ENCODE measurements at places on chromosomes 7 and 10.
A peak's percentile ranks its signal among the peaks of the same experiment; 100 is the strongest.

GRCh38 chr7:27375958-27376357 lies 133.4 kb downstream of the EVX1 start:
- DNase-seq: no peak

DNA sequence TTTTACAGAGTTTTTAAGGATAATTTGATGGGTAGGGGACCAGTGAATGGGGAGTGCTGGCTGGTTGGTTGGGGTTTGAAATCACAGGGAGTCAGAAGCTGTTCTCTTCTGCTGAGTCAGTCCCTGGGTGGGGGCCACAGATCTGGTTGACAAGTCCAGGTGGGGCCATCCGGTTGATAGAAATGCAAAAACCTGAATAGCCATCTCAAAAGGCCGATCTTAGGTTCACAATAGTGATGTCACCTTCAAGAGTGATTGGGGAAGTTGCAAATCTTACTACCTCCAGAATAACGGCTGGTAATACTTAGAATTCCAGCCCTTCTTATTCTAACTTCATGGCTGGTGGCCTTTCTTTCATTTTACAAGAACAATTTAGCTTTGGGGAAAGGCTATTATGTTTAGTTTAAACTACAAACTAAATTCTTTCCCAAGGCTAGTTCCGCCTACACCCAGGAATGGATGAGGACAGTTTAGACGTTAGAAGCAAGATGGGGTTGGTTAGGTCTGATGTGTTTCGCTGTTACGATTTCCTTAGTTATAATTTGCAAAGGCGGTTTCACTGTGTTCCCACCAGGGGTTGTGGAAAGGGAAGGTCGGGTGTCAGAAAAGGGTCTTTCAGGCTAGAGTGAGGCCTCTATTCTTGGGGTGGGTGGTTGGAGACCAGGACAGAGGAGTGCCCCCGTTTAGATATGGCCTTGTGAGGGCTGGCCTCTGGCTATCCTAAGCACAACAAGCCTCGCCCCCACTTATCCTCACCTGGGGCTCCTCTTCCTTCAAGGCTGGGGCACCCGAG lies 27.4 kb downstream of the IFT22 start:
- DNase-seq: peak; percentile 98

DNA sequence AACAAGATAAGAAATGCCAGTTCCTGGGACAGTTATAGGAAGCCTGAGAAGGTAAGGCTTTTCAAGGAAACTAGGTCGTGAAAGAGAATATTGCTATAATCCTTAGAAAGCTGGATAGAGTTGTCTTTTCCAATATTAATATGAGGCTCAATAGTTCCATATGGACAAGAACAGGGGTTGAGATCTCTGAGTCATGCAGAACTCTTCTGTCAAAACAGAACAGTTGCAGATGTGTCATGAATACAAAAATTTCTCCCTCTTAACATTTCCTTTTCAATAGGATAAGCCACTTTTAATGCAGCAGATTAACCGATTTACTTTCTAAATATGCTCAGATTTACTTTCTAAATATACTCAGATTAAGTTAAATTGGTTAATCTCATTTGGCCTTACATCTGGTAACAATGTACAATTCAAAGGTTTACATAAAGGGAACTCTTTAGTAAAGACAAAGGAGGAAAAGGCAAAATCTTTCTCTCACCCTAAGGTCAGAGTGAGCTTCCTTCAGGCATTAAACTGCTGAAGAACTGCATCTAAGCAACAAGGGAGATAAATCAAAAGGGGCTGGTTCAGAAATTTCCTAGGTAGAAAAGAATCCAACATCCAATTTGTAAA lies 104.7 kb upstream of the PCDH15 start:
- DNase-seq: no peak

DNA sequence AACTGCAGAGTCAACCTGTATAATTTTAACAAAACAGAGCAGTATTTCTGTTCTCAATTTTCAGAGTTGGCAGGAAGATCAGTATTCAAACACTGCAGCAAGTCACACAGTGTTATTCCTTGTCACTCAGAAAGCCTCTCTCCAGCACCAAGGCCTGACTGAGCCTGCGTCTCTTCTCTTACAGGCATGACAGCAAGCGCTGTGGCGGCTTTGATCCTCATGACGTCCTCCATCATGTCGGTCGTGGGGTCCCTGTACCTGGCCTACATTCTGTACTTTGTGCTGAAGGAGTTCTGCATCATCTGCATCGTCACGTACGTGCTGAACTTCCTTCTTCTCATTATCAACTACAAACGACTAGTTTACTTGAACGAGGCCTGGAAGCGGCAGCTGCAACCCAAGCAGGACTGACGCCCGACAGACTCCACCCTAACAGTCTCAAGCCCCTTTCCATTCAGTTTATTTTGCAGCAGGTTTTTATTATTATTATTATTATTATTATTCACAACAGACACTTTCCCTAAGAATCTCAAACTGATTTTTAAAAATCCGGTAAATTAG lies 28.0 kb downstream of the GUSB start:
- DNase-seq: no peak

DNA sequence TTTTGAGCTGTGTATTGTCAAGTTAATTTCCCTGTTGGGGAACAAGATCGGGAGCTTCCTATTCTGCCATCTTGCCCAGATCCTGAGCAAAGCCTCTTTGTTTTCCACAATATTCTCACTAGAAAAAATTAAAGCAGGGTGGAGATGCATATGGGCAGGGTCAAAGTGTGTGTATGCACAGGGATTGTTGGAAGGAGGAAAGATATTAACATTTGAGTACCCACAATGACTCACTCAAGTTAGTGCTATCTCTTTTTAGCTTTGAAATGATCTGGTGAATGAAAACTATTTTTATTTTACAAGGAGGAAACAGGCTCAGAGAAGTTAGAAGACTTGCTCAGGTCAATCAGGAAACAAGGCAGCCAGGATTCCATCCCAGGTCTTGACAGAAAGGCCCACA lies 6.7 kb upstream of the BTBD16 start:
- DNase-seq: no peak

GRCh38 chr10:8712656-8713055 lies 658.2 kb downstream of the GATA3 start:
- DNase-seq: no peak

DNA sequence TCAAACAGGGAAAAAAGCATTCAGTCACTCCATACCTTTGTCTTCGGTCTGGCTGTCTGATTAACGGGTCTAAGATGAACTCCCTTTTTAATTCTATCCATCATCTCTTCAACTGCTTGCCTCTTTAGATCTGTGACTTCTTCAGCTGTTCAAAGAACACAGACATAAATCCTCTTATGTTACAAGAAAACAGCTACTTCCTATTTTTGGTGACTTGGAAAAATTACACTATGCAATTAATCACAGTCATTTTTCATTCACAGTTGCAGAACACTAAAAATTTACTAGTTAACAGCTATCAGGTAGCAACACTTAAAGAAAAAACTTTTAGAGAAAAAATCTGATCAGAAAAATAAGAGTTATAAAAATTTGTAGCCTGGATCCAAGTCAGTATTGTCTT lies 66.0 kb downstream of the ENO4 start:
- no peak for DNase-seq

GRCh38 chr10:69810675-69811397 lies 9.1 kb downstream of the COL13A1 start:
- DNase-seq: no peak

DNA sequence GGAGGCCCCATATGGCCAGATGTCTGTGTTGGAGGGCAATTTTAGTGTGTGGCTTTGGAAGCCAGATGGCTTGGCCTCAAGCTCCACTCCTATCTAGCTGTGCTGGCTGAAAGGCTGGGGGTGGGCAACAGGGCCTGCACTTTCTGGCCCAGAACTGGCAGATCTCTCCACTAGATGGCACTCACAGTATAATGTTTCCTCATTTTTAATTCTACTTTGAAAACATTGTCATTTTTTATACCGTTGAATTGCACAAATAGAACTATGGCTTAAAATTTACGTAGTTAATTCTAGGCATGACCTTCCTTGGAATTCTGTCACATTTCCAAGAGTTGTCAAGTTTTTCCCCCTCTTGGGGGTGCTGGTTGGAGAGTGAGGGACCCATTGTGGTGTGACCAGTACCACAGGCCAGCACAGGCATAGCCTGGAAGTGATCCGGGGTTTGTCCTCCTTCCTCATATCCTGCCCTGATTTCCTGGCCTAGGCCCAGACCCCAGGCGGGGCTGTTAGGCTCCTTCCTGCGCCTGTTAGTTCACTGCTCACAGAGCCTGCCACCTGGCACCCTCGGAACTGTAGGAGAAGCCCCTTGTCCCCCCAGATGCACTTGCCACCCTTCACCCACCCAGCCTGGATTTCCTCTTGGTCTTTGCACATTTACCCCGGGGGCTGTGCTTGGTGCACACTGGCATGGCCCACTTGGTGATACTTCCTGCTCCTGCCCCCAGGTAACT lies 52.8 kb downstream of the ARHGAP22 start:
- no peak for DNase-seq

- DNase-seq: no peak
These were observed 14.6 kb downstream of the DPY19L1 start for GRCh38 chr7:35022725-35023124.

DNA sequence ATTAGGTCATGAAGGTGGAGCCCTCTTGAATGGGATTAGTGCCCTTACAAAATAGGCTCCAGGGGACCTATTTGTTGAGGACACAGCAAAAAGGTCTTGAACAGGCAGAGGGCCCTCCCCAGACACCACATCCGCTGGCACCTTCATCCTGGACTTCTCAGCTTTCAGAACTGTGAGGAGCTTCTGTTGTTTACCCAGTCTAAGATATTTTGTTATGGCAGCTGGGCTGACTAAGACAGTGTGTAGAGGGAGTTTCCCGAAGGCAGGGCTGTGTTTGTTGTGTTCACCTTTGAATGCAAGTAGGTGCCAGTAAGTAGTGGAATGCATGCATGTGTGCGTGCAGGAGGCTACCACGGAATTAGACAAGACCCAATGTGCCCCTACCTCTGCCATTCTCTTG lies 106.7 kb downstream of the PTPRE start:
- DNase-seq: no peak

DNA sequence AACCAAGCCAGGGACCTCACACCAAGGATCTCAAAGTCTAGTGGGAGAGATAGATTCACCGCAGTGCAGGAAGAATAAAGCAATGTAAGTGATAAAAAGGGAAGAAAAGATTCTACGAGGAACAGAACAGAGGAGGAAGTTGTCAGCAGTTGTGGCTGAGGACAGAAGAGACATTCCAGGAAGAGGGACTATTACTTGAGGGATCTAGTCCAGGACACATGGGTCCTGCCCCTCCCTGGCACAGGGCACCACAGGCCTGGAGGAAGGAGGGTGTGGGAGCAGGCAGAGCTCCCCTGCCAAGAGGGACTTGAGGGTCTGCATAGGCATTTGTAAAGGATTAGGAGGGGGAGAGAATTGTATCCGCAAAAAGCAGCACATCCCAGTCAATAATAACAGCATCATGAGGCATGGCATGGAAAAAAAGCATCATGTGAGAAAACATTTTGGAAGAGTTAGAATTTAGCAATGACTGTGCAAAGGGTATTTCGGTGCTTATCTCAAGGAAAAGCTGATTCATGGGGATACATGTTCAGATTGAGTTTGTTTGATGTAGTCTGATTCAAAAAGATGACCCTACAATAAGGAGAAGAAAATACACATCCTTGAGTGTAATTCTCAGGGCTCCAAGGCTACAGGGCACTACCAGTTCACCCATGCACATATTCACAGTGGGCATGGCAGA lies 12.7 kb downstream of the C10orf71 start:
- DNase-seq: no peak

DNA sequence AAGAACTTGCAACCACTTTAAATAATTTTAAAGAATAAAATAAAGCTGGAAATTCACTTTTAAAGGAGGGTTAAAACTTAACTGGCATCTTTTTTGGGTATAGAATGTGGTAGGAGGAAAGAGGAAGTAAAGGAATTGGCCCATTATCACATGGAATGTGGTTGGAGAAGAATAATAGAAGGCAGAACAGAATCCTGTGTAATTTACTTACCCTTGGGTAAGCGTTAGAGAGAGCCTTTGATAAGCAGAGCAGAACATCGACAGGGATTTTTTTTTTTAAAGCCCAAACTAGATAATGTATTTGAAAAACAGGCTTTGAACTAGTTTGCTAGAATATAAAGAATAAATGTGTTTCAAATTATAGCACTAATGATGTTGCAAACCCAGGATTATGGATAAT lies 199.8 kb upstream of the KIAA1217 start:
- no peak for DNase-seq

DNA sequence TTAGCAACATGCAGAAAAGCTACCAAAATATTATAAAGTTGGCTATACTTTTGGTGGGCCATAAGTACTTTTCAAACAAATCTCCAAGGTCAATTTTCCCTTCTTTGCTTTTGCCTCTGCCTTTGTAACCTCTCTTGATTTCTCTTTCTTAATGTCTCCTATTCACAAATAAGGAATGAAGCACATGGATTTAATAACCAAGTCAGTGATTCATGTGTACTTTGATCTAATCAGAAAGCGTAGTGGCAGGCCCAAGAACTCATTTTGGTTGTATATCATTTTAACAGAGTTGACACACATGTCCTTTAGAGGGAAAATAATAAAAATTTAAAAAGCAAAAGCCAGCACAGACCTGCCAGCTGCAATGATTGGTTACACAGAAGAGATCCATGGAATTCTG lies 93.7 kb downstream of the FZD1 start:
- no peak for DNase-seq

DNA sequence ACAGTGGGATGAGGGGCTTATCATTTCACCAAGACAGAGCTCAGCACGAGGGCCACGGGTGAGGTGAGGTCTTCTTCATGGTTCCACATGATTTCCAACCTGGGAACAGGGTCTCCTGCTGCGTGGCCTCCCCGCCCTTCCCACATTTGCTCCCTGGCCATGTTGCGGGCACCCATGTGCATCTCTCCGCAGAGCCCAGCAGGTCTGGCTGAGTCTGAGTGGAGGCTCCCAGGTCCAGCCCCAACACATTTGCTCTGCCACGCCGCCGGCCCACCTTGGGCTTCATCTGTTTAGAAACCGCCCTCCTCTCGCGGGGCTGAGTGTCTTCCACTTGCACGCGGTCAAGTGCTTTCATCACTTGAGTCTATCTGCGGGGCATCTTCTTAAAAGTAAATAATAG lies 14.8 kb upstream of the PRKAR1B start:
- no peak for DNase-seq

DNA sequence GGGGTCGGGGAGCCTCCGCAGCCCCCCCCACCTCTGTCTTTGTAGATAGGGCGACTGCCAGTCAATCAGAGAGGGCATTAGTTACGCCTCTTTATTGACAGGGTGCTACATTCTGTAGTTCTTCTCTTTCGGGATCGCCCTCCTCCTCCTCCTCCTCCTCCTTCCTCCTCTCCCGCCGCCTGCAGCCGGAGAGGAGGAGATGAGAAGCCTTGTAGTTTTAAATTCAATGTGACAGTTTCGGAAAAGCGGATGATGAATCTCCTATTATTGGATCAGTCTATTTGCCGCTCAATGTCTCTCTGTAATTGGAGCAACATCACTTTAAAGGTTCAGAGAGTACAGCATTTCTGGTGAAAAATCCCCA lies 587 bp upstream of the UNCX start:
- no peak for DNase-seq

- no peak for DNase-seq
These were observed 341.9 kb downstream of the PLXDC2 start for GRCh38 chr10:20158086-20158485.
